Heart left ventricle (tissue), 16 donors: ENCODE measurements at places on chromosomes 12 and 14. TPM values are rescaled to one million over a fixed set of nuclear protein-coding genes. Genes with fewer than 3 reads are reported as not detected.
A peak's percentile ranks its signal among the peaks of the same experiment; 100 is the strongest.

GRCh38 chr12:130916241-130916911, 37.3 kb upstream of the ADGRD1 start:
- DNase-seq, result peak; percentile 59
- no peak overlapping the region for H3K4me3 ChIP-seq
- H3K36me3 ChIP-seq, result no peaks in the 10 kb centered on the region
- H3K27ac ChIP-seq, result no peak overlapping the region
- peaks cover 7% of the 10 kb centered on the region for H3K27me3 ChIP-seq
- no peaks in the 10 kb centered on the region for H3K4me1 ChIP-seq

PLEKHH1 gene
- 2.4 TPM for total RNA-seq

NRL gene
- total RNA-seq, result 2.7 TPM

NGB gene
- not detected for total RNA-seq

CLEC9A gene
- total RNA-seq, result 0.22 TPM

GRCh38 chr12:3803865-3804472, 51.1 kb upstream of the CRACR2A start:
- no peaks in the 10 kb centered on the region for H3K27me3 ChIP-seq
- DNase-seq, result peak; percentile 73
- H3K27ac ChIP-seq, result no peak overlapping the region

CLEC6A gene
- total RNA-seq, result not detected

DNA sequence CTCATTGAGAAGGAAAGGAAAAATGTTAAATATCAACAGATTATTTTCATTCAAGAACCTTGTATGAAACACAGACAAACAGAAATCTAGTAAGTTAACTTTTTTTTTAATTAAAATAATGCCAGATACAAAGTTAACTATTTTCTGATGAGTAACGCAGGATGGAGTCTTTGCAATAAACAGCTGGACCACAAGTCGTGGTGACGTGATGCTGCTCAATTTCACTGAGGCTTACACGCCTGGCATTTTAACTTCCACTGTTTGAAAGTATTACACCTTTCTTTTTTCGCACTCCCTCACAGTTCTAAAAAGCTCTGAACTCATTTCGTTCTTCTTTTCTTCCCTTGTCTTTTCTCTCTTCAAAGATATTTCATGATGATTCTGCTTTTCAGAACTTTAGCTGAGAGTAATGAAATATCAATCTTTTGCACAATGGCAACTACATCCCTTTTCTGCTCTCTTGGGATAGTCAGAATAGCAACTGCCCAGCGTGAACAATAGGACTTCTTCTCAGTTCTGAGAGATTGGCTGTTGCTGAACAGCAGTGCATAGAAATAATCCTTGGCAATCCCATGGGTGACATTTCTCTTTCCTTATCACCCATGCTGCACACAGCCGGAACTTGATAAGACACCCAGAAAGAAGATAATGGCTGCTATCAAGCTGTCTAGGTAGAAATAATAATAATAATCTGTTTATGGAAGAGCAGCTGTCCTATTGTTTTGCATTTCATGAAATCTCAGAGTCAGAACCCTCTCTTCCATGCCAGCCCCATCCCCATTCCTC, 160.5 kb downstream of the BTG1 start:
- peaks cover 58% of the 10 kb centered on the region for H3K4me1 ChIP-seq
- no peak overlapping the region for H3K27ac ChIP-seq
- no peak for DNase-seq
- H3K27me3 ChIP-seq, result no peaks in the 10 kb centered on the region
- H3K4me3 ChIP-seq, result no peak overlapping the region

SRRM4 gene
- 0.52 TPM for total RNA-seq

RACGAP1 gene
- 17.8 TPM for total RNA-seq

DNA sequence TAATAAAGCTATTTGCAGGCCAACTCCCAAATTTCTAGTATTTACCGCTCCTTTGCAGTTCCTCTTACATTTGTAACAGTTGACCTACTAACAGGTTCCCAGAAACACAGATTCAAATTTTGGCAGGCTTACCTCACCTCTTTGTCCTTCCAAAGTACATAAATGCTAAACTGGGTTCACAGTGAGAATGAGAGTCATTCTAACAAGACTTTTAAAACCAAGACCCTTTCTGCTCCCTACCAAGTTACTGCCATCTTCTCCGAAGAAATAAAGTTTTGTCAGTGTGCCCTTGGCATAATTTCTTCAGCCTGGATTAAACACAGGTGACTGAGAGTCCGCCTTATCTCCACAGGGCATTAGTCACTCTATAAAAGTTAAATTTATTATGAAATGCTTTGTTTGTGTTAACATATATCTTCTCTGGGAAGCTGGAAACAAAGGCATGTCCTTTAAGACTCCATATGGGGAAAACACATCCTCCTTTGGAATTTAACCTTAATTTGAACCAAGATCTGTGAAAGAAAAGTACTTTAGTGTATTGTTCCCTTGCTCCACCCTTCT, 28.2 kb downstream of the FOXA1 start:
- no peak overlapping the region for H3K4me3 ChIP-seq
- no peaks in the 10 kb centered on the region for H3K4me1 ChIP-seq
- DNase-seq, result no peak

DNA sequence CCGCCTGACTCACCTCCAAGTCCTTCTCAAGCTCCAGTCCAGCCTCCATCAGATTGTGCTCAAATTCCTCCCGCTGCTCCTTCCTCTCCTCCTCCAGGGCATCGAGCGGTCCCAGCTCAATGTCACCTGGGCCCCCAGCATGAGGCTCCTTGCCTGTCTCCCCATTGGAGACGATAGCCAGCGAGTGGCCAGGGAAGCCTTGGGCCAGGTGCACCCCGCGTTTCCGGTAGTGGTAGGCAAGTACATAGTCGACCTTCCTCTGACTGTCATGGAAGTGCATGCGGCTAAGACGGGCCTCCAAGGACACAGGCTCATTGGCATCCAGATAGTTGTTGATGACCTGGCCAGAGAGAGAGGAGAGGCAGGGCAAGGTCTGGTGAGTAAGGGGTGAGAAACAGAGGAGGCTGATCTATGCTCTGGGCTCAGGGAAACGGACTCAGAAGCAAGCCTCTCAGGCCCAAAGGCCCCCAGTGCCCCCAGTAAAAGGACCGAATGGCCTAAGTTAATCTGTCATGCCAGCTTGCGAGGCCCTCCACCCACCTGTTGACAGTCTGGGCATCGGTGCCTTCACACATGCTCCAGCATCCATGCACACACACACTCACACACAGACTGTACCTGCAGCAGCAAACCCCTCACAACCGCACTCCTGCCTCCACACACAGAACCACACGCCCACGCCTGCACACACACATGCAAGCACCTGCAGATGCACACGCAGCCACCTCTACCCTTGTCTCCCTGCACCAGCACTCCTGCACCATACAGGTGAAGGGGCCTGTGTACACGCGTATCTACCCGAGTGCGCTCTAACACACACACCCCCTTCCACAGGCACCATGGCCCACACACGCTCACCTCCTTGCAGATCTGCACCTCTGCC, 23.8 kb downstream of the ANO2 start:
- H3K27me3 ChIP-seq, result no peaks in the 10 kb centered on the region
- no peak for DNase-seq
- H3K4me3 ChIP-seq, result no peak overlapping the region
- H3K36me3 ChIP-seq, result peaks cover 13% of the 10 kb centered on the region

- no peaks in the 10 kb centered on the region for H3K27me3 ChIP-seq
- H3K27ac ChIP-seq, result no peak overlapping the region
- DNase-seq, result no peak
- no peak overlapping the region for H3K4me3 ChIP-seq
Observed at GRCh38 chr14:49755378-49755777, 12.6 kb upstream of the KLHDC2 start.

- H3K4me3 ChIP-seq, result no peak overlapping the region
- no peaks in the 10 kb centered on the region for H3K27me3 ChIP-seq
- H3K27ac ChIP-seq, result no peak overlapping the region
- no peaks in the 10 kb centered on the region for H3K4me1 ChIP-seq
Observed at GRCh38 chr14:42965512-42965911, 1358.8 kb downstream of the LRFN5 start.

DNA sequence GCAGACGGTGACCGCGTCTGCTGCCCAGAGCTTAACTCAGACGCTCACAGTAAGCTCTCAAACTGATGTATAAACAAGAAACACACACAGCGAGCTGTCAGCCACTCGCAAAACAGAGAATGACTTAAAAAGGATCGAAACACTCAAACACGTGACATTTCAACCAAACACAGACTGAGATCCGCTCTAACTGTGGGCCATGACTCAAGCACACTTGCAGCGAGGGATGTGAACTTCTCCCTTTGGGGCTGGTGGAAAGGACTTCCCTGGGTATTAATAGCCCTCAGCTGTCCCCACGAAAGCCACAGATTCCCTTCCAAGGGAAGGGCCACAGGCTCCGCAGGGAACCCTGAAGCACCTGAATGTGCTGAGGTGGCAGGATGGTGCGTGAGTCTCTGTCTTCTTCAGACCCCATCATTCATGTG, 29.1 kb downstream of the CCDC88C start:
- H3K27ac ChIP-seq, result no peak overlapping the region
- no peak for DNase-seq
- no peak overlapping the region for H3K4me3 ChIP-seq
- no peaks in the 10 kb centered on the region for H3K36me3 ChIP-seq

TROAP gene
- 0.33 TPM for total RNA-seq

GRCh38 chr12:49342914-49343731, 3.6 kb upstream of the DNAJC22 start:
- H3K27ac ChIP-seq, result no peak overlapping the region
- DNase-seq, result no peak
- no peaks in the 10 kb centered on the region for H3K36me3 ChIP-seq

- peak; percentile 75 for DNase-seq
- H3K36me3 ChIP-seq, result no peaks in the 10 kb centered on the region
- H3K4me3 ChIP-seq, result no peak overlapping the region
- no peaks in the 10 kb centered on the region for H3K27me3 ChIP-seq
Observed at GRCh38 chr14:64778104-64778754, 74.0 kb downstream of the PLEKHG3 start.

DNA sequence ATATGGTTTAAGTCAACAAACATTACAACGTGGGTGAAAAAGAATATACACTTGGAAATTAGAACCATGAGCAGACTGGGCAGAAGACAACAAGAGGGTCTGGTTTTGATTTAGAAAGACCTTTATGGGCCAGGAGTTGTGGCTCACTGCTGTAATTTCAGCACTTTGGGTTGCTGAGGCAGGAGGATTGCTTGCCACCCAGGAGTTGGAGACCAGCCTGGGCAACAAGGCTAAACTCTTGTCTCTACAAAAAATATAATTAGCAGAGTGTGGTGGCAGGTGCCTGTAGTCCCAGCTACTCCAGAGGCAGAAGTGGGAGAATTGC, 2.7 kb upstream of the NFKBIA start:
- no peak for DNase-seq
- no peaks in the 10 kb centered on the region for H3K27me3 ChIP-seq
- H3K4me3 ChIP-seq, result no peak overlapping the region
- H3K36me3 ChIP-seq, result peaks cover 14% of the 10 kb centered on the region
